Stimulated activated CD8-positive, alpha-beta memory T cell treated with anti-CD3 and anti-CD28 coated beads, Interleukin-15, amount 100 ng/mL, for 4 hours (primary cell): ENCODE measurements at places on chromosomes 6 and 20.

DNA sequence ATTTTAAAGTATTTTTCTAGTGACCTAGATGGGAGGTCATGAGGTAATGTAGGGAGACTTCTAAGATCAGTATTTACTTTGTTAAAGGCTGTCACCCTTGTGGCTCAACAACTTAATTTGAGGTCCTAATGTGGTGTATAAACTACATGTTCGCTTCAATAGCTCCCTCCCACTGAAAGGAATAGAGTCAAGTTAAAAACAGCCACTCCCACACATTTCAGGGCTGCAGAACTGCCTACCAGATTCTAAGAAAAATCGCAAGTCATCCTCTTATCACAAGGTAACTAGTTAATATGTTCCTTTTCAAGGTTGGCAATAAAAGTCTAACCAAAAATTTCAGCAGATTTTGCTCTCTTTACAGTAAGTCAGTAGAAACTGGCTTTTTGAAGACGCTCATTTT, 15.1 kb downstream of the GSTA1 start:
- DNase-seq = no peak

GRCh38 chr6:165636402-165637048, 26.5 kb downstream of the PDE10A start:
- no peak for DNase-seq

DNA sequence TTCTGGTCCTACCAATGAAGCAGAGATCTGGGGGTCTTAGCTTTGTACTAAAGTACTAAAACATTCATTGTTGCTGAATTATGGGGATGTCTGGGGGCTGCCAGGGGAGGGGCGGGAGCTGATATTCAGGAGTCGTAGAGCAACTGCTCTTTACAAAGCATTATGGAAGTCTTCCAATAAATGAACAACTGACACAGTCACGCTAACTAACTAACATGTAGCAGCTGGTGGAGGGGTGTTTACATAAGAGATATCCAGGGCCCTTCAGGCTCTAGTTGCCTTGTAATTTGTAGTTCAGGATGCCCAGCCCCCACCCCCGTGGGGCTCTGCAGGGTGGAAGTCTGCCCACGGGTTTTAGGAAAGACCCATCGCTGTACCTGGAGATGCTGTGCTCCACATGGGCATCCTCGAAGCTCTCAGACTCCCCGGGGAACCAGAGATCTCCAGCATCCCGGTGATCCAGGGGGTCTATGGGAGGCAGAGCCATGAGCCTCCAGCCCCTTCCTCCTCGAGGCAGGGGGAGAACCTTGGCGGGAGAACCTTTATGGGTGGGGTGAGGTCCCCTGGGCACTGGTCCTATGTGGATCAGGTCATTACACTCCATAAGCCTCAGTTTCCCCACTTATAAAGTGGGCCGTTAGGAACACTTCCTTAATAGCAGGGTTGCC, 3.4 kb downstream of the TREM2 start:
- no peak for DNase-seq

- no peak for DNase-seq
These were observed 129.9 kb downstream of the JARID2 start for GRCh38 chr6:15375638-15376290.

DNA sequence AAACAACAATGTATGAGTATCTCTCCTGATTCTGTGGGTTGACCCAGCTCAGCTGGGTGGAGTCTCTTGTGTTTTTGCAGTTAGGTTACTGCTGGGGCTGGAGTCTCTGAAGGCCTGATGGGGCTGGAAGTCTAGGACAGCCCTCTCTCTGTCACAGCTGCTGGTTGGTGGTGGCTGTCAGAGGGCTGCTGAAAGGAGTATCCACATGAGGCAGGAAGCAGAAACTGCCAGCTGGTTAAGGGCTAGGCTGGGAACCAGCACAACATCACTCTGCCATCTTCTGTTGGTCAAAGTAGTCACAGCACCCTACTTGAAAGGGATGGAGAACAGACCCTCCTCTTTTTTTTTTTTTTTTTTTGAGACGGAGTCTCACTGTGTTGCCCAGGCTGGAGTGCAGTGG, 10.0 kb upstream of the PACSIN1 start:
- DNase-seq = no peak

- DNase-seq = no peak
These were observed 202.3 kb downstream of the TSHZ2 start for GRCh38 chr20:53174454-53174853.

DNA sequence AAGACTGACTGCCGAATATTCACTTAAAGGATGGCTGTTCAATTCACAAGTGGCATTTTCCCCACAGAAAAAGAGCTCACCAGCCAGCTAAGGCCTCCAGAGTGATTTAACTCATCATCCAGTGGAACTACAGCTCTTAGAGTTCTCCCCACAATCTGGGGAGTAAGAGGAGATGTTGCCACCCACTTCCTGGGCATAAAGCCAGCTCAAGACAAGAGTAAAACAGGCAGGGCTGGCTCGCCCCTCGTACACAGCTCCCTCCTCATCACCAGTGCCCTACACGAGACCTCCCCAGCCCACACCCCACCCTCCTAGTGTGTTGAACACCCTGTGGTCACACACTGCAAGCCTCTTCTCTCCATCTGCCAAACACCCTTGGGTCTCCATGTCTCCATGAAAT, 47.2 kb upstream of the IPCEF1 start:
- DNase-seq = no peak

DNA sequence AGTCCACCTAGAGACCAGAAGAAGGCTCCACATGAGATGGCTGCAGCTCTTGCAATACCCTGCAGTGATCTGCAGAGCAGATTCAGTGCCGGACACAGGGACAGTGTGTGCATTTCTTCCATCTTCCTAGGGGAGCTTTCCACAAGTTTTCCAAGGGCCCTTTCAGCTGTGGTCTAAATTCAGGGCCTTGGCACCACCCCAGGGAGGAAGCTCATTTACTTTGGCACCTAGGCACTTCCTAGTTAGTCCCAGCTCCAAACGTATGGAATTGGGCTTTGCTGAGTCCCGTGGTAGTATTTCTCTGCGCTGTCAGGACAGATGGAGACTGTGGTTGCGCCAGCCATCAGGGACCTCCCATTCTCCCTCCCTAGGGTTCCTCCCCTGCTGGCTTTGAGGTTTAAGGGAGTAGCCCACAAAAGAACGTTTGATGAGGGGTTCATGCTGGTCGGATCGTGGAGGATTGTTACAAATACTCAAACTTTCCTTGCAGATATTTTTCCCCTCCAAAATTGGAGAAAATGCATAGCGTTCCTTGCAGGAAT, 182.3 kb upstream of the UST start:
- no peak for DNase-seq

- no peak for DNase-seq
These were observed 105.8 kb upstream of the SUPT3H start for GRCh38 chr6:45483501-45483900.
